Choroid plexus epithelial cell (primary cell): ENCODE measurements at places on chromosomes 1 and 21.

GRCh38 chr1:228487336-228488124 is at the start of gene RNF187:
Gene RNF187, plus strand, starts transcription at chr1:228487382.
- DNase-seq, result peak; percentile 29

DNA sequence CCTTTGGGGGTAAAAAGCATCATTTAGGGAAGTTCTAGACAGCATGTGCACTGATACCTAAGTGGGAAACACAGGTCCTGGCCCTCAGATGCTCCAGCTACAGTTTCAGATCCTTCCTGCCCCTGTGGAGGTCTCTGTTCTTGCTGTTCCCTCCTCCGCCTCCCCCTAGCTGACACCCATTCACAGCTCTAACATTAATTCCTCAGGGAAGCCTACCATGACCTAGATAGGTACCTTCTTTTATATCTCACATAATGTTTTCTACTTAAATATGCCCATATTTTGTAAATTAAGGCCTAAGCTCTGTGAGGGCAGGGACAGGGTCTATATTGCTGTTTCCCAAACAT is 11.3 kb downstream of the TSPAN2 start:
- no peak for DNase-seq

DNA sequence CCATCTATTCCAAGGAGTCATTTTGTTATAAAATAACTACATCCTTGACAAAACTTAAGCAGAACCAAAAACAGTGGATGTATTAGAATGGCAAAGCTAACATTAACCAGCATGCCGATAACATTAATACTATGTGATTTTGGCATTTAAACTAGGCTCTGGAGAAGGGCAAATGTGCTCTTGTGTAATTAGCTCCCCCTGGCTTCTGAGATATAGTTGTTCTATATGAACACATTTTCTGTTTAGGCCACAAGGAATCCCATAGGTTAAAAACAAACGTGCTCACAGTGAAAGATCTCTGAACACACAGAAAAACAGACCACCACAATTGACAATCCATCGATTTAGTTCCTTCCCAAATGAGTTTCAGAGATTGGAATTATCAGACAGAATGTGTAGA is 57.4 kb upstream of the TARS2 start:
- peak; percentile 43 for DNase-seq

- no peak for DNase-seq
Measured at GRCh38 chr1:77585610-77586314, 96.7 kb downstream of the ZZZ3 start.

DNA sequence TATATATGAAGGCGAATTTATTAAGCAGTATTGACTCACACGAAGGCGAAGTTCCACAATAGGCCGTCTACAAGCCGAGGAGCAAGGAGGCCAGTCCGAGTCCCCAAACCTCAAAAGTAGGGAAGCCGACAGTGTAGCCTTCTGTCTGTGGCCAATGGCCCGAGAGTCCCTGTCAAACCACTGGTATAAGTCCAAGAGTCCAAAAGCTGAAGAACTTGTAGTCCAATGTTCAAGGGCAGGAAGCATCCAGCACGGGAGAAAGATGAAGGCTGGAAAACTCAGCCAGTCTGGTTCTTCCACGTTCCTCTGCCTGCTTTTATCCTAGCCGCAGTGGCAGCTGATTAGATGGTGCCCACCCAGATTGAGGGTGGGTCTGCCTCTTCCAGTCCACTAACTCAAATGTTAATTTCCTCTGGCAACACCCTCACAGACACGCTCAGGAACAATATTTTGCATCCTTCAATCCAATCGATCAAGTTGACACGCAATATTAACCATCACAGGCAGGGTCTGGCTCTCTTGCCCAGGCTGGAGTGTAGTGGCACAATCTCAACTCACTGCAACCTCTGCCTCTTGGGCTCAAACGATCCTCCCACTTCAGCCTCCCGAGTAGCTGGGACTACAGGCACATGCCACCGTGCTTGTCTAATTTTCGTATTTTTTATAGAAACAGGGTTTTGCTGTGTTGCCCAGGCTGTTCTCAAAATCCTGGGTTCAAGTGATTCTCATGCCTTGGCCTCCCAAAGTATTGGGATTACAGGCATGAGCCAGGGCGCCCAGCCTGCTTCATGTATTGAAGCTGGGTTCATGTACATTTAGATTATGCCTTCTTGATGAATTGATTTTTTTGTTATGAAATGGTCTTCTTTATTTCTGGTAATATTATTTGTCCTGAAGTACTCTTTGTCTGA is 85.3 kb downstream of the DHRS3 start:
- DNase-seq, result no peak

DNA sequence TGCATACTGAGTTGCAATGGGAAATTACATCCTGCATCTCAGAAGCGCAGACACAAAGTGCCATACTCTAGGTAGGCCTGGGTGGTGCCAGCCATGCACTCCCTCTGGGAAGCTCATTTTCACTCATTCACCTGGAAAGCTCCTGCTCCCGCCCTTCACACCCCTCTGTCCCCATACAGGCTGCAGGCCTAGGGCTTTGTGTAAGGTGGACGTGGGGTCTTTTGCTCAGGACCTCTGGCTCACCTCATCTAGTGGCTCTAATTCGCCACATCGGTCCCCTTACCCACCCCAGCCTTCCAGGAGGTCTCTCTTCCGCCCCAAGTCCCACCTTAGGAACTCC is 751 bp downstream of the MRPS15 start:
- DNase-seq, result no peak
